Midbrain (tissue), 1 donor: ENCODE measurements at places on chromosomes 1 and 21.
A peak's percentile ranks its signal among the peaks of the same experiment; 100 is the strongest.

DNA sequence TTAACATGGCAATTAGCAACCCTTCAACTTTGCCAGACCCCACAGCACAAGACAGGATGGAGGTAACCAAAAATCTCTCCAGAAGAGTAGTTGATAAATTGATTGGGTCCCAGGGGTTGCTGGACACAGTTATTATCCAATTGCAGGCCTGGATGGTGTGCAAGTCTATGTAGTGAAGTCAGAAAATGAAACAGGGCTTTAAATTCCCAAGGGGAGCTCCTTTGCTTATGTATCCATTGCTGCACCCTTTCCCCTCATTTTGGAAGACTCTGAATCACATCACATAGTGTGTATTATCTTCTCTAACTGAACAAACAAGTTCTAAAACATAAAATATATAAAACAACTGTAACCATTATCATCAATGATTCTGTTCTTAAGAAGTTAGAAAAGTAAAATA is 550.2 kb downstream of the LMO4 start:
- DNase-seq, result no peak

DNA sequence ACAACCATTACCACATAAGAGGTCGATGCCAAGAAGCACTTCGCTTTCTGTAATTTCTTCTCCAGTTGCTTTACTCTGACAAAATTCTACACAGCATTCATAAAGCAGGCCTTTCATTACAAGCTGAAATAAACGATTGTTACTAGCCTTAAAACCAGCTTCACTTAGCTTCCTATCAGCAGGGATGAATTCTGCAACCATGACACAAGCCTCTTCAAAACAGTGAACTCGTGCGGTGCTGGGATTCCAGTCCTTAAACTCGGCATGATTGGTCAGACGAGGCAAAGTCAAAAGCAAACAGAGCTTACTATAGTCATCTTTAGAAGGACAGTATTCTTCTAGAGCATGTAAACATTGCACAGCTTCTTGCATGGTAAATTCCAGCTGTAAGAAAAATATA is 30.6 kb downstream of the WDR47 start:
- DNase-seq, result peak; percentile 30

DNA sequence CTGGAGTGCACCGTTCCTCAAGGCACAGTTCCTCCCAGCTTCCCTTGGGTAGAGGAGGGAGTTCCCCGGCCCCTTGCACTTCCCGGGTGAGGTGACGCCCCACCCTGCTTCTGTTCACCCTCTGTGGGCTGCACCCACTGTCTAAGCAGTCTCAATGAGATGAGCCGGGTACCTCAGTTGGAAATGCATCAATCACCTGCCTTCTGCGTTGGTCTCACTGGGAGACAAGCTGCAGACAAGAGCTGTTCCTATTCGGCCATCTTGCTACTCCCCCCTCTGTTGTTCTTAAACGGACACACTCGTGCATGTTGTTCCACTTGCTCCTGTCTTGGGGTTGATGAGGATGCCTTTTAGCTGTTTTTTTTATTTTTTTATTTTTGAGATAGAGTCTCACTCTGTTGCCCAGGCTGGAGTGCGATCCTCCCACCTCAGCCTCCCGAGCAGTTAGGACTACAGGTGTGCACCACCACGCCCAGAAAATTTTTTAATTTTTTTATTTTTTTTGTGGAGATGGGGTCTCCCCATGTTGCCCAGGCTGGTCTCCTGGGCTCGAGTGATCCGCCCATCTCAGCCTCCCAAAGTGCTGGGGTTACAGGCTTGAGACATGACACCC is 3.0 kb upstream of the MORC3 start:
- no peak for DNase-seq

GRCh38 chr1:174812656-174813055 is 187.1 kb upstream of the CACYBP start:
- no peak for DNase-seq

GRCh38 chr1:40955266-40955665 is 24.2 kb upstream of the CTPS1 start:
- no peak for DNase-seq

GRCh38 chr1:244841273-244841927 is 5.9 kb downstream of the COX20 start:
- no peak for DNase-seq

DNA sequence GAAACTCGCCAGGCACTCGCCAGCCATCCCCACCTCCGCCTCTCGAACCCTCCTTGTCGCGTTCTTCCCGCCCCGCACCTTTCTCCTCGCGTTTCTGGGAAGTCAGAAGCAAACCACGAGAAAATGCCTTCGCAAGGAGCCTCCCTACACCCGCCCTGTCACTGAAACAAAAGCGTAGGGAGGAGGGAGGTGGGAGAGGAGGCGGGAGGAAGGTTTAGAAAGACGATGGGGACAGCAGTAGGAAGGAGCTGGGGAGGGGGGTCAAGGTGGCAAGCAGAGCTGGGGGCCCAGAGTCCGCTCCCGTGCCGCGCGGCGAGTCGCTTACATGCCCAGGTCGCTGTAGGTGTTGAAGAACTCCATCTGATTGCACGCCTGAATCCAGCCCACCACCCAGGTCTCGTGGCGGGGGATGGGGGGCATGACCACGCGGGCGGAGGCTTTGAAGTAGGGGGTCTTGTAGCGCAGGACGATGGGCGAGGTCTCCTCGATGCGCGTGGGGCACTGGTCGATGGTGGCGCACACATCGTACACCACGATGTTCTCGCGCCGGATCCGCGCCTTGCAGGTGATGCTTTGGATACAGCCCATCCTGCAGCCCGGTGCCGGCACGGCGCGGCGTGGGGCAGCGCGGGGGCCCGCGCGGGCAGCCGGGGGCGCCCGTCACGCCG is 1.0 kb downstream of the FAM78B start:
- no peak for DNase-seq

- DNase-seq, result no peak
Measured at GRCh38 chr1:164613176-164613575, 54.2 kb downstream of the PBX1 start.

DNA sequence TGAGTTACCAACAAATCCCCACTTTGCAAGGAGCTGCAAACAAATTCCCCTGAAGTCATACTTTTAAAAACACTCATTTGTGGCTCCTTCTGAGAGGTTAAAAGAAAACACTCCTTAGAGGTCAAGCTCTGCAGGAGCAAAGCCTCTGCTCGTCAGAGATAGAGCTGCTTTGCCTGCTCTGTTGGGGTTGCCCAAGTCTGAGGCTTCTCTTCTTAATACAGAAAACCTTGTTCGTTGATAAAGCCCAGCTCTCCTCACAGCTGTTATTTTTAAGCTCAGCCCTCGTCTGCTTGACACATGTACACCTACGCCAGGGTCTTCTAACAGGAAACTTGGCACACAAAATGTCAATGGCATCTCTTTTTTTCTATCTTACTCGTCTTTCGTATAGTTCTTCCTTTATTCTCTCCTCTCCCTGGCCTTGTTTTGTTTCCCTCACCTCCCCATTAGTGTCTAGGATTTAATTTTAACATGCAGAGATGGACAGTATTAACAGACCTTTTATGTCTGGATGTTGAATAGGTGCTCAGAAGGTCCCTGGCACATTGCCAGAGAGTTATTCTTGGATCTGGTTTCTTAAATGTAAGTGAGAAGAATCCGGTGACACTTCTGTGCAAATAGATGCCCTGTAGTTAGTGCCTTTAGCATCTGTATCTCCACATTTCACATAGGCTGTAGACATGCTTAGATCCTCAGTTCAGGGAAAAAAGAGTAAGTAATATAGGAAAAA is 86.0 kb downstream of the LRRC53 start:
- DNase-seq, result no peak

DNA sequence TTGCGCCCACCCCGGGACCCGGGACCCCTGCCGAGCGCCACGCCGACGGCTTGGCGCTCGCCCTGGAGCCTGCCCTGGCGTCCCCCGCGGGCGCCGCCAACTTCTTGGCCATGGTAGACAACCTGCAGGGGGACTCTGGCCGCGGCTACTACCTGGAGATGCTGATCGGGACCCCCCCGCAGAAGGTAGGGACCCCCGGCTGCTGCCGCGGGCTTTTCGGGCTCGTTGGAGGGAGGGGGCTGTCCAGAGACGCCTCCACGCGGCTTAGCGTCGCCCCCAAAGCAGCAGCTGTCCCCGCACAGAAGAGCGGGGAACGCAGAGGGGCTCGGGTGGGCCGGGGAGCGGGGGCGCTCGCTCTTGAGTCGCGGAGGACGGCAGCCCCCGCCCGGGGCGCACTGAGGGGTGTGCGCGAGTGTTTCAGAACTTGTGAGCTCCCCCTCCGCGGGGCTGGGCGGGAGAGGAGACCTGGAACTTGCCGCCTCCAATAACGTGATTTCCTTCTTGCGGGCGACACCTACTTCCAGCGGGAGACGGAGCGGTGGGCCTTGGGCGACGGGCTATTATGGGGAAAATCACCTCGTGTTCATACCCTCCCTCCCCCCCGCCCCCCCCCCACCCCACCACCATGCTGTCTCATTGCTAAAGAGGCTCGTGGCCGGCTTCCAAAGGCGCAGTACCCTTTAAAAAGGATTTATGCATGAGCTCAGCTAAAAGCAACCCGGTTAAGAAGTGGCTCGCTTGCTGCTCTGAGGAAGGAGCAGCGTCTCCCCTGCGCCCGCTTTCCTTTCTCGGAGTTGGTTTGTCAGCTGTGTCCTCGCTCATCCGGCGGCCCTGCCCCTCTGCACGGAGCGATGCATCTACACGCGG is 664 bp downstream of the BACE2 start:
- DNase-seq, result peak; percentile 34

GRCh38 chr1:31306278-31306677 is 9.4 kb downstream of the ZCCHC17 start:
- no peak for DNase-seq

DNA sequence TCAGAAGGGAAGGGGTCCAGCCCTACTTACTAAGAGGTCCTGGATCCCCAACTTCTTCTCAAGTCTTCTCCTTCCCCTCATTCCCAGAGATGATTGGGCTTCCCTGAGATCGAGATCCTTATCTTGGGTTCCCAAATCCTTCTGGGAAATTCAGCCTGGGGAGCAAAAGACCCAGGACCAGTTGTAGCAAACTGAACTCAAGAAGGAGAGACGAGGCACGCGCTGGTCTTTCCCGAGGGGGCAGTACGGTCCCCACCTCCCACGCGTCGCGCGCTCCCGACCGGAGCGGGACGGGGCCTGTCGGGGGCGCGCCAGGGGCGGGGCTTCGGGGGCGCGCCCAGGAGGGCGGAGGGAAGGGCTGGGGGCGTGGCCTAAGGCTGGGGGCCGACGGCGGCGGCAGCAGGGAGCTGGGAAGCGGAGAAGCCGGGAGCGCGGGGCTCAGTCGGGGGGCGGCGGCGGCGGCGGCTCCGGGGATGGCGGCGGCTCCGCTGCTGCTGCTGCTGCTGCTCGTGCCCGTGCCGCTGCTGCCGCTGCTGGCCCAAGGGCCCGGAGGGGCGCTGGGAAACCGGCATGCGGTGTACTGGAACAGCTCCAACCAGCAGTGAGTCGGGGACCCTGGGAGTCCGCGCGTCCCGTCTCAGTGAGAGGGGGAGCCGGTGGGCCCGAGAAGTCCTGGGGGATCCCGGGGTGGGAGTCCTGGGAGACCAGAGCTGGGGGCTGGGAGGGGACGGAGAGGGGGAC is at the start of gene EFNA3:
Gene EFNA3 (plus strand): TSS at position 369 of the 741 bp plus-strand sequence. CDS start 105 bp downstream, at position 474.
- DNase-seq, result peak; percentile 52

GRCh38 chr1:94130851-94131595 is 10.1 kb upstream of the ABCA4 start:
- no peak for DNase-seq

DNA sequence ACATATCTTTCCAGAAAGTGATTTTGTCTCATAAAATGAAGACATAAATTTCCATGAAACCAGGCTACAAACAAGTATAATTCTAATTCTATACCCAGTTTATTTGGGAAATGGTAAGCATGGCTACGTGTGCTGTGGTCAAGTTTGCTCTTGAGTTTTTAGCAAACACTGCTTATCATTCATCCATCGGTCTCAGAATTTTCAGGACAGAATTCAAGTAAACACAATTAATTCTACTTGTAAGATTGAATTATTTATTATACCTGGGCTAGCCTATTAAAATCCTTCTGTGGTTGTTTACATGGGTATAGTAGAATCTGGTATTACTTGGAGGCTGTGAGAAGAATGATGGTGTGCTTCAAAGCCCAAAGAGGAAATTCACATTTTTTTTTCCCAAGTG is 68.3 kb downstream of the CHIA start:
- no peak for DNase-seq

- DNase-seq, result no peak
Measured at GRCh38 chr1:1330366-1331067, 563 bp upstream of the TAS1R3 start.

GRCh38 chr21:41831453-41831831 is 47.7 kb downstream of the PRDM15 start:
- no peak for DNase-seq

GRCh38 chr21:17693801-17694200 is 81.1 kb upstream of the BTG3 start:
- DNase-seq, result no peak

DNA sequence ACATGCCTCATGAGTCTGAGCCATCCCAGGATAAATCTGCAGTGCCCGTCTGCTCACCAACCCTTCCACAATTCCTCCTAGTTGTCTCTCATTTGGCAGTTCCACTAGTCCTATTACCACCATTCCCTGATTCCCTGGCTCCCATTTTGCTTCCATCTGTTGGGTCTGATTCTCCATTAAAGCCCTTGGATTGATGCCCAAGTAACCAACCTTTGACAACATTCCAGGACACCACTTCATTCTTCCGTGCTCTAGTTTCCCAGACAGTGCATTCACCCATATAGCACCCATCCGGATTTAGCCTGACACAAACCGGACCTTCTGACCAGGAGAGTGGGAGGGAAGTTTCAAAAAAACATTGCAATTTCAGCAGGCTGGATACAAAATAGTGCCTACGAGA is 189.4 kb upstream of the PALMD start:
- DNase-seq, result no peak

GRCh38 chr1:230807029-230807428 is 59.8 kb downstream of the CAPN9 start:
- peak; percentile 96 for DNase-seq

GRCh38 chr21:16800536-16801275 is 712.1 kb upstream of the CXADR start:
- no peak for DNase-seq

DNA sequence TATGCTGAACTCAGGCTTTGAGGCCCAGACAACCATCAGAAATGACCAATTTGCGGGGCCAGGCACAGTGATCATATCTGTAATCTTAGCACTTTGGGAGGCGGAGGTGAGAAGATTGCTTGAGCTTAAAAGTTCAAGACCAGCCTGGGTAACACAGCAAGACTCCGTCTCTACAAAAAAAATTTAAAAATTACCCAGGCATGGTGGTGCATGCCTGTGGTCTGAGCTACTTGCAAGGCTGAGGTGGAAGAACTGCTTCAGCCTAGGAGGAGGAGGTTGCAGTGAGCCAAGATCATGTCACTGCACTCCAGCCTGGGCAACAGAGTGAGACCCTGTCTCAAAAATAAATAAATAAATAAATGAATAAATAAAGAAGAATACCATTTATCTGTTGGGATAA is 156.5 kb downstream of the EIF4G3 start:
- no peak for DNase-seq

DNA sequence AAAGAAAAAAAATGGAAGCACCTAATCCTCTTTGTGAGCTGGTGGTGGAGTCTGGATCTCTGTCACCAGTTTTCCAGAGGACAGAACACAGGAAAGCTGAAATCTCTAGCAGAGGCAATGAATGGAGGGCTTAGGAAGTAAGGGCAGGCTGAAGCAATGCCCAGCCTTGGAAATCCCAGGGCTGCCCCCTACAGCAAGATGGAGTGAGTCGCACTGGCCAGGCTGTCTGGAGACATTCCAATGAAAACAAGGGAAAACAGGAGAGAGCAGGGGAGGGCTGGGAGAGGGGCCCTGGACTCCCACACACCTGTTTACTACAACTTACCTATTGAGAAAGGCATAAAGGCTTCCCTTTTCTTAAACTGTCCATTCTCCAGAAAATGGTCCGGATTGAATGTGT is 25.9 kb downstream of the CYP2J2 start:
- no peak for DNase-seq
